Tongue (tissue), 3 donors: ENCODE measurements at places on chromosomes 11 and 22. TPM values are rescaled to one million over a fixed set of nuclear protein-coding genes. Genes with fewer than 3 reads are reported as not detected.

DNA sequence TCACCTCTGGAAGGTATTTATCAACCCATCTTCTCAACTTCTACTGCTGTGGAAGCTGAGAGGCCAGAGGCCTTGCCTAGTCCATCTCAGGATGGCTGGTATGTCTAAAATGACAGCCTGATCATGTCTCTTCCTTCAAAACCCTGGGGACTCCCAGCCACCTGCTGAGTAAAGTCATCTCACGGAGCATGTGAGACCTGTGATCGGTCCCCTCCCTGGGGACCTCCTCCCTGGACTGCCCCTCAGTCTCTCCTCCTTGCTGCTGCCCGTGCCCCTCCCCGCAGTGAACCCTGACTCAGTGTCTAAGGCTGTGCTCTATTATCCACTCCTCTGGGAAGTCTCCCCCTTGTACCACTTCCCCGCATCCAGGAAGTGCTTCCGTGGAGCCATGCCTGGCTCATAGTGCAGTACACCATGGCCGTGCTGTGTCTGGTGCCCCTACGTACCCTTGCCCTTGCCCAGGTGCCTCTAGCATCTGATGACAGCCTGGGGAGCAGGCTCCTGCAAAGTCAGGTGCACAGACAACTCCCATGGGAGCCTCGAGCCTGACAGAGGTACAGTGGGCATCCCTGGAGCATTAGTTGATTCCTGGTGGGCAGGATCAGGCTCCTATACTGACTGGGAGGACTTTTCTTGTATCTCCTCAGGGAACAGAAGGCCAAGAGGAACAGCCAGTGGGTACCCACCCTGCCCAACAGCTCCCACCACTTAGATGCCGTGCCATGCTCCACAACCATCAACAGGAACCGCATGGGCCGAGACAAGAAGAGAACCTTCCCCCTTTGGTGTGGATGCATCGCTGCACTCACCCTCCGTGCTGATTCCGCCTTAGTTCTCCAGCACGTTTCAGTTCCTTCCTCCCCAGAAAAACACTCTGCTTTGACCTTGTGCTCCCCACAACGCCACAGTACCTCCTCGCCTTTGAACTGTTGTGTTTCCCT is 13.8 kb downstream of the SMARCB1 start:
- no peak for DNase-seq

DNA sequence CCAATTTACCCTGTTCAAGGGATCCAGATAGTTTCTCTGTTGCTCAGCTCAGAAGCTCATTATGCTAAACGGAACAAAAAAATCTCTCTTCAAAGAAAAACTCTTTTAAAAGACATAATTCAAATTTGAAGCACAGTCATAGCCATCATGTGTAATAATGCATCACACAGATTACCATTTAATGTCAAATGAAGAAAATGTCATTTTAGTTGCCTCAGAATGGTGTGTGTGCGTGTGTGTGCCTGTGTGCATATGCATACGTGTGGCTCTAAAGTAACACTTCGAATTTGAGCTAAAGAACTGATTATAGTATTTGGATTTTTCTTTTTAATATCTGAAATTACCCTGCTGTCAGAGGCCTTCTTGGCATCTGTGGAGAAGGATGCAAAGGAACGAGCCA is 9.9 kb downstream of the TTC12 start:
- DNase-seq = no peak

- peak; percentile 28 for DNase-seq
Observed at GRCh38 chr11:72573072-72573854, 101.0 kb downstream of the PDE2A start.

GRCh38 chr22:43295660-43296059 is 47.5 kb downstream of the SCUBE1 start:
- DNase-seq = no peak

- DNase-seq = no peak
Observed at GRCh38 chr22:44848296-44848741, 95.9 kb downstream of the ARHGAP8 start.

GRCh38 chr11:94032725-94033124 is 11.6 kb downstream of the HEPHL1 start:
- no peak for DNase-seq

DNA sequence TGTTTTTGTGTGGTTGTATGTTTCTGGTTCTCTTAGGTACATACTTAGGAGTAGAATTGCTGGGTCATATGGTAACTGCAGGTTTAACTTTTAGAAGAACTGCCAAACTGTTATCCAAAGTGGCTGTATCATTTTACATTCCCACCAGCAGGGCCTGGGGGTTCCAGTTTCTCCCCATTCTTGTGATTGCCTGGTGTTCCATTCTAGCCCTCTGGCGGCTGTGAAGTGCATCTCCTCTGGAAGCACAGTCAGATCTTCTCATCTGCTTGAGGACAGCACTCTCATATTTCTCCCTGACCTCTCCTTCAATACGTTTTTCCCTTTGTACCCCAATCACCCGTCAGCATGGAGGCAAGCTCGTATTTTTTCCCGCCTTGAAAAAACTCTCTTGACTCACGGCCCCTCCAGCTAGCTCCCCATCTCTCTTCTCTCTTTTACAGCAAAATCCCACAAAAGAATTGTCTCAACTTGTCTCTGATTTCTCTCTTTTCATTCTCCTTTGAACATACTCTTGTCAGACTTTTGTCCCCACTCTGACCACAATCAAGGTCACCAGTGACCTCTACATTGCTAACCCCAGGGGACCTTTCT is 56.8 kb upstream of the THY1 start:
- no peak for DNase-seq

DNA sequence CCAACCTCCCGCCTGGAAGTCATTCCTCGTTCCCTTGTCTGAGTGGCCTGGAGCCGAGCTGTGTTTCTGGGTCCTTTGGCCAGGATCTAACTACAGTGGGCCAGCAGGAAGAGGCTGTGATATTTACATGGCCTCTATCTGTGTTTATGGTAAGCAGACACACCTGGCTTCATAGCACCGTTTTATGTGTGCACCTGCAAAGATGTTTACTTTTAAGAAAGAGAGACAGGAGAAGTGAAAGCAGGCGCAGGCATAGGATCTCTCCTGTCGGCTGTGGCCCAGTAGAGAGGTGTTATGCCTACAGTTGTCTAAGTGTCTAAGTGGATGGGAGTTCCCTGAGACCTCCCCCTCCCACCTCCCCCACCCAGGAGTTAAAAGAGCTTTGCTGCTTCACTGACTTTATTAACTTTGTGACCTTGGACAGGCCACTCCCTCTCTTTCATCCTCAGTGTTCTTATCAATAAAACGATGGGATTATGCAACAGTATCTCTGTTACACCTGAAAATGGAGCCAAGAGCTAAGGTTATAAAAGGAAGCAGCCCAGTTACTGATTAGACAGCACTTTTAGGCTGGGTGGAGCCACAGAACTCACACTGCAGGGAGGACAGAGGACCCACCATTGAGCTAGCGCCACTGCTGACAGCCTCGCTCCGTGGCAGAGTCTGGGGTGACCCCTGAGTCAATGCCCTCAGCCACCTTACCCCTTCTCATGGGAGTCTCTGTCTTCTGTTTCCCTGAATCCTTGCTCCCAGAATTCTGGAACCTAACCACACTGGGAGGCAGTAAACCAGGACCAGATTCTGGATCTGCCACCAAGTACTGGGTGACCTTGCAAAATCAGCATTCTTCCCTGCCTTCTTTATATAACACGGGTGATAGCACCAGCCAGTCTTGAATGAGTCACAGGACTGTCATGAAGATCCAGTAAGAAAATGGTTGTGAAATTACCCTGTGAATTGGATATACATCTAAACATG is 22.0 kb downstream of the ST14 start:
- DNase-seq = no peak

DNA sequence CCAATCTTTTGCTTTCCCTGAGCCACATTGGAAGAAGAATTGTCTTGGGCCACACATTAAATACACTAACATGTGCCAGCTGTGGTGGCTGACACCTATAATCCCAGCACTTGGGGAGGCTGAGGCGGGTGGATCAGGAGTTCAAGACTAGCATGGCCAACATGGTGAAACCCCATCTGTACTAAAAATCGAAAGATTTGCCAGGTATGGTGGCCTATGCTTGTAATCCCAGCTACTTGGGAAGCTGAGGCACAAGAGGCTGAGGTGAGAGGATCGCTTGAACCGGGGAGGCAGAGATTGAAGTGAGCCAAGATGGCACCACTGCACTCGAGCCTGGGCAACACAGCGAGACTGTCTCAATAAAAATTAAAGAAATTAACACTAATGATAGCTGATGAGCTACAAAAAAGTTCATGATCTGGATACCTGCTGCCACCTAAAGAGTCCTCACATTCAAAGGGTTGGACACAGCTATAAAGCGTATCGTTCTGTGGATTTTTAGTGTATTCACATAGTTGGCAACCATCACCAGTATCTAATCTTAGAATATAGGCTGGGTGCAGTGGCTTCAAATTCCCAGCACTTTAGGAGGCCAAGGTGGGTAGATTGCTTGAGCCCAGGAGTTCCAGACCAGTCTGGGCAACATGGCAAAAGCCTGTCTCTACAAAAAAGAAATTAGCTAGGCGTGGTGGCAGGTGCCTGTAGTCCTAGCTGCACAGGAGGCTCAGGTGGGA is 3.4 kb upstream of the LDHC start:
- DNase-seq = no peak

DNA sequence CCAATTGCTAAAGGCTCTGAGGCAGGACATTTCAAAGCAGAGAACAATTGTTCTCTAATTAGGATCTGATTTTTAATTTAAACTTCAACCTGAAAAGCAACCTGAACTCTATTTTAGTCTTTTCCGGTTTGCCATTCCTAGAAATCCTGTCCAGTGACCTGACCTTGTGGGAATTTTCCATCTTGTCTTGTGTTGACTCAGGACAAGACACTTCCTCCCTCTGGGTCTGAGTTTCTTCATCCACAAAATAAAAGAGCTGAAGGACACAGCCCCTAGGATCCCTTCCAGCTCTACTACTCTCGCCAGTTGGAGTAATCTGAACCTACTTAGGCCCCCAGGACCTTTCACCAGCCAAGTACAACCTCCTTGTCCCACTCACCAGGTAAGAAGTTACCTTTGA is 66.5 kb upstream of the POU2AF1 start:
- DNase-seq = peak; percentile 54

- no peak for DNase-seq
Observed at GRCh38 chr22:26235792-26236487, 66.7 kb downstream of the SEZ6L start.

- DNase-seq = no peak
Observed at GRCh38 chr22:43127166-43127908, 15.9 kb downstream of the MCAT start.

DNA sequence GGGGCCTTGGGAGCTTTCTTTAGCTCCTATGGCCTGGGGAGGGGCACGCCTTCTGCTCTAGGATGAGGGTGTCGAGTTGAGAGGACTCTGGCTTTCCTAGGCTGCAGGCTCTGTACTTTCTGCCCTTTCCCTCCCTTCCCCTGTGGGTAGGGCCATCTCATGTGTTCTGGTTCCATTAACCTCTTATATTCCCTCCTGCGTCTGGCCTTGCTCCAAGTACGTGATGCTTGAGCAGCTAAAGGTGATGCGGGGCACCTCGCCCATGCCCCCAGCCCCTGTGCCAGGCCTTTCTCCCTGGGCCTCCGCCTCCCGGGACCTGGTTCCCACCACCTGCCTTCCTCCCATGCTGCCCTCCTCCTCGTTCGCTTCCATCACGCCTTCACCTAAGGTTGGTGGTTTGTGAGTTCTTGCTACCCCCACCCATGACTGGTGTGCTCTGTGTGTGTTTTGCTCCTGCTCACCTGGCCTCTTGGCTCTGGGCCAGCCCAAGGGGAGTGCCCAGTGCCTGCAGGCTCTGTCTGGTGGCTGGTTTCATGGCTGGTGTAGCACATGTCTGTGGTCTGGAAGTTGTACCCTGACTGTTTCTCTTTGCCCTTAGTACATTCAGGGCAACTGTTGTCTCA is 34.1 kb downstream of the PHLDB1 start:
- DNase-seq = peak; percentile 50

DNA sequence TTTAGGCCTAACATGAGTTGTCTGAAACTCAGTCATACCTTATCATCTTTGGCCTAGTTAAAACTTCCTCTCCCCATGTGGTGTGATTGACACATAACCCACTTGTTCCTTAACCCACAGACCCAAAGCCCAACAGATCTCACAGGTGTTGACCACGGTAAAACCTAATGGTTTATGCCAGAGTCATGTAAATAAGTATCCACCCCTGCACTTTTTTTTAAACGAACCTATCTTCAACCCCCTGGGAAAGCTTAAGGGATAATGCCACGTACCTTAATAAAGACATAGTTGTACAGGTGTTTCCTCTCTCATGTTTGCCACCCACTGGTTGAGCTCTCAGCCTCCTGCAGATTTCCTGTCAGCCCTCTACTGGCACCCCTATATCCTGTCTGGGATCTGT is 709.3 kb upstream of the CCDC179 start:
- no peak for DNase-seq

DNA sequence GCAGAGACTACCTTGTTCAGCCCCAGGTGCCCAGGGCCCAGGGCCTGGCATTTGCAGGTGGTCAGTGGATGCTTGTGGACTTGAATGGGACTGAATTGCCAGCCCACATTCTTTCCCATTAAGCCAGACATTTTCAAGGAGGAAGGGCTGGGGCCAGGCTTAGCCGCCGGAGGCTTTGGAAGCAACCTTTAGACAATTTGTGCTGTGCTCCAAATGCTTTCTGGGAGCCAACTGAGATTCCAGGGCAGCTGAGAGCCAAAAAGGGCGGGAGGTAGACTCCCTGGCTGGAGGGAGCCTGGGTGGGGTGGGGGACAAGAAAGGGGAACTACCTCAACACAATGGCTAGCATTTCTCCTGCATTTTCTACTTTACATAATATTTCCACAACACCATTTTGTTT is 54.8 kb upstream of the TIMP3 start:
- DNase-seq = peak; percentile 48

GRCh38 chr22:29727131-29727523 is 7.3 kb downstream of the CABP7 start:
- DNase-seq = peak; percentile 37

DNA sequence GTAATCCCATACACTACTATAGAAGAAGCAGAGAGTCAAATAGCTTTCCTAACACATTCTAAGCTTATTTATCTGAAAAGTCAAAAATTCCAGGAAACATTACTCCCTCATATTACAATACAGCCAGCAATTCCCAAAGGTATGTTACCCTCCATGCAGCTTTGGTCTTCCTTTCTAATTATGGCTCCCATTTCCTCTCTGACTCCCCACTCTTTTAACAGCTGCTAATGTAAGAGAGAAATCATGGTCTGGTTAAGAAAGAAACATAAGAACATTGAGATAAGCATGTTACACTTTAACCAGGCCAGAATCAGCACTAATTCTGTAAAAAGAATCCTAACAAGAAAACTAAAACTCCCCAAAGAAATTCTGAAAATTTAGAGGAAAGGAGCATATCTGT is 6.8 kb downstream of the PPP2R1B start:
- DNase-seq = no peak

Gene OR52H1
- not detected for total RNA-seq

Gene CYP2R1
- 24.6 TPM for total RNA-seq

Gene RASGRP2
- total RNA-seq = 30.8 TPM

Gene TMEM191C
- not detected for total RNA-seq

Gene HEPHL1
- not detected for total RNA-seq

Gene RELT
- 5.8 TPM for total RNA-seq

Gene NLRP14
- total RNA-seq = 0.21 TPM

Gene SIAE
- total RNA-seq = 7.2 TPM

Gene POTEH
- not detected for total RNA-seq

Gene GLYATL1
- 1.4 TPM for total RNA-seq

Gene MMP20
- not detected for total RNA-seq

Gene CD248
- total RNA-seq = 37.6 TPM

Gene GTSE1
- 5.5 TPM for total RNA-seq

Gene HSPB2
- total RNA-seq = 3.8 TPM

Gene OR2AG1
- not detected for total RNA-seq

Gene CWC15
- 53.6 TPM for total RNA-seq
